ENCODE measurements at places on chromosomes 5 and 9. TPM values are rescaled to one million over a fixed set of nuclear protein-coding genes. Genes with fewer than 3 reads are reported as not detected.

Gene PCDHGA10
- 5.4 TPM for total RNA-seq

DNA sequence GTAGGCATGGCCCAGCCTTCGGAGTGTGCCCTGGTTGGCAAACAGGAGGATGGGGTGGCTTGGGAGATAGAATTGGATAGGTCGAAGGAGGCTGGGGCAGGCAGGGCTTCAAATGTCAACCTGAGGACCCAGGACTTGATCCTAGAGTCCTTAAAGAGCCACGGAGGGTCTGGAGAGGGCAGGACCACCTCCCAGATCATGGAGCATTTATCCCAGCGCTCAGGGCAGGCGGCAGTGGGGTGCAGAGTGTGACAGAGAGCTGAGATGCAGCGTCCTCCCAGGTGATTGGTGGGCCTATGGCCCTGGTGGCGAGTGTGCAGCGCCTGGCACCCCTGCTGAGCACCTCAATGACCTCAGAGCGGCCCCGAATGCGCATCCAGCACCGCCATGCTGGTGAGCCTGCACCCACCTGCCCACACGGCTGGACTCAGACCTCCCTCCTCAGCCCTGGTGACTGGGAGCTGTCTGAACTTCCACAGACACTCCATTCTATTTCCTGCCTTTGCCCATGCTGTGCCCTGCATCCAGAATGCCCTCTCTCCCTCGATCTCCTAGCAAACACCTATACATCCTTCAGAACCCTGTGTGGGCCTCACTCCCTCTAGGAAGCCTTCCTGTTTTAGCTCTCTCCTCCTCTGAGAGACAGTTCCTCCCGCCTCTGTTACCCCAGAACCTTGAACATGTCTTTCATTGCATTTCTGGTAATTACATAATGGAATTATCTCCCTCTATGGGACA is 6.3 kb downstream of the ADGRD2 start:
- no peak for DNase-seq

Gene PKD2L2
- not detected for total RNA-seq

- no peak for DNase-seq
Measured at GRCh38 chr9:92982130-92982529, 34.8 kb downstream of the FGD3 start.

DNA sequence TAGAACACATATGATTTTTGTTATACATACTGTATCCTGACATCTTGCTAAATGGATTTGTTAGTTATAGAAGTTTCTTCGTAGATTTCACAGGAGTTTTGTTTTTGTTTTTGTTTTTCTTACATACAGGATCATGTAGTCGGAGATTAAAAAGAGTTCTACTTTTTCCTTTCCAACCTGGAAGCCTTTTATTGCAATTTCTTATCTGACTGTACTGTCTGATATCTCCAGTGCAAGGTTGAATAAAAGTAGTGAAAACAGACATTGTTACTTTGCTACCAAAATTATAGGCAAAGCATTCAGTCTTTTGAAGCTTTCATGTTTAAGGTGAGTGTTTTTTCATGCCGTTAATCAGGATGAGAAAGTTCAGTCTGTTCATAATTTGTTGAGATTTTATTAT is 117.4 kb upstream of the PRSS3 start:
- no peak for DNase-seq

DNA sequence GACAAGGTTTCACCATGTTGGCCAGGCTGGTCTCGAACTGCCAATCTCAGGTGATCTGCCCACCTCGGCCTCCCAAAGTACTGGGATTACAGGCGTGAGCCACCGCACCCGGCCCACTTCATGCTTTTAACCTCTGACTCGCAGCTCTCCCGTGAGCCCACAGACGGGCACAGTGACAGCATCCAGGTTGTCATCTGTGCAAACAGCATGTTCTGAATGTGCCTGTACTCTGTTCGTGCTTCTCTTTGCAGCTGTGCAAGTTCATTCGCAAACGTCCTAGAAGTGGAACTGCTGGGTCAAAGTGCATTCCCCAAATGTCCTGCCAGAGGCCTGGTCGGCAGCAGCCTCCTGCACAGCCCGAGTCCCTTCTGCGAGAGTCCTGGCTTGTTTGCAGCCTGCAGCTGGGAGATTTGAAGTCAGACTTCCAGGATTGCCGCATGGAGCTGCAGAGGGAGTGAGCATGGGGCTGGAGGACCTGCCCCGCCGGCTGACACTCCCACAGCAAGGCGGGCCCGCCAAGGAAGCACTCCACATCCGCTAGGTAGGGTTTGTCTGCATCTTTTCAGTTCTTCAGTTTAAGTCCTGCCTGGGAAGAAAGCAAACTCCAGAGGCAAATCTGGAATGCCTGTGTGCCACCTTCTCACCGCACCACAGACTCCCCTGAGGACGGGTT is 3.4 kb downstream of the BRD3OS start:
- no peak for DNase-seq

GRCh38 chr5:149072791-149073190 is 9.9 kb upstream of the SH3TC2 start:
- no peak for DNase-seq

- DNase-seq, result no peak
Measured at GRCh38 chr9:26813247-26813646, 79.4 kb downstream of the CAAP1 start.

DNA sequence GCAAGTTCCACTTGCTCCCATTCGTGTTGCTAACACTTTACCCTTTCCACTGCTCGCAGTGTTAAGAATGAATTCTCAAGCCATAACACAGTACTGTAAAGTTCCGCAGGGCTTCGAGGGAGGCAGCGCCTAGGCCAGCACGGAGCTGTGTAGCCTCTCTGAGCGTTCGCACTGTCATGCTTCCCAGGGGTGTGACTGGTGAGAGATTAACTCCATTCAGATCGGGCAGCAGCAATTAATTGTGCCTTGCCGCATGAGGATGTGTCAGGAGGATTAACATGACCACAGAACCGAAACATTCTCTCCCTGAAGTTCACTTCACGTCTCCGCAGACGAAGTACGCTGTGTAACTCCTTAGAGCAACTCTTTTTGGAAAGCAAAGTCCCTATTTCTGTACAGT is 23.2 kb downstream of the ZBTB34 start:
- no peak for DNase-seq

DNA sequence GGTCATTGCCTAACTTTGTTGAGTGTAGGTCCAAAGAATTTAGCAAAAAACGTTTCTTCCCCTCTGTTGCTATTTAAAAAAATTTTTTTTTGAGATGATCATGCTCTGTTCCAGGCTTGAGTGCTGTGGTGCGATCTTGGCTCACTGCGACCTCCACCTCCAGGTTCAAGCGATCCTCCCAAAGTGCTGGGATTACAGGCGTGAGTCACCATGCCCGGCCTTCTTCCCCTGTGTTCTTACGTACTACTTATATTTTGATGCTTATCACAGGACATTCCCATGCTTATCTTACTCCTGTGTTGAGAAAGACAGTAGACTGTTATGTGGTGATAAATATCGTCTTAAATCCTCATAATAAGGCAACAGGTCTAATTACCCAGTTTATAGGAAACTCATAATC is 2.5 kb downstream of the ACER2 start:
- DNase-seq, result no peak

Gene CDC25C
- 0.47 TPM for total RNA-seq

DNA sequence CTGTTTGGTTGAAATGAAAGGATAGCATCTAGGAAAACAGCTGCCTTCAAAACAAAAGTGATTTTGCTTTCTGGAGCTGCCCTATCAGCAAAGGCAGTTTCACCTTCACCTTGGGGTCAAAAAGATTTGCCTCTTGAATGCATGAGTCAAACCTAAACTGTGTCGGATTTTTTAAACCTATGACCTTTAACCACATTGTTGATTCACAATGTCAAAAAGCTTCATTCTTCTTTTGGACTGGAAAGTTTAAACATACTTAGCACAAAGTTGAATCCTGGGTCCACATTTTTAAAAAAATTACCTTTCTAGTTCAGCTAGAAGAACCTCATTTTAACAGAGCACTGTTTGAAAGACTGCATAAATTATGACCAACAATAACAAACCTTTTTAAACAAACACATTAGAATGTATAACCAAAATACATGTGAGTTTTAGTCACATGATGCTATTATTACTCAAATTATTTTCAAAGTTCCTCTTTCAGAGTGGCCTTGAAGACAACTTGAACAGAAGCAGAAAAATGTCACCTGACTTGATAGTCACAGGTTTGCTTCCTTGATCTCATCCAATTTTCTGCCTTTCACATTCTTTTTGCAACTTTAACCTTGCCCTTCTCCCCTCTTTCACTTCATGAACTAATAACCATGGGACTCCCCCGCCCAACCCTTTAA is 109.7 kb upstream of the LHFPL2 start:
- DNase-seq, result no peak

DNA sequence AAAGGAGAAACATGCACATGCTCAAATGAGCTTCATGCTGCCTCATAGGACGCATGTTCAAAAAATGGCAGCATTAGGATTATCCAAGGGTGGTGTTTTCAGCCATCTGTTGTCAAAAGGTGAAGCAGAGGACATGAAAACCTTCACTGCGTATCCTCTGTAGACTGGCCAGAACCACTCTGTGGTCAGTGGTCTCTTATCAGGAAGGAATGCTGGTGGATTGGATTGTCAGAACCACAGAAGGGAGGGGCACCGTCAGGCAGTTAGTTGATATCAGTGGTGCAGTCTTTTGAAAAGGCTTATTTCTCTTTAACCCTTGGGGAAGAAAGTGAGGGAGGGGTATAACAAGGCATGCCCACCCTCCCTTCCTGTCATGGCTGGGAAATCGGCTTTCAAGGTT is 100.1 kb downstream of the FBXL7 start:
- no peak for DNase-seq

GRCh38 chr9:105286098-105286497 is 41.6 kb downstream of the SLC44A1 start:
- DNase-seq, result no peak

Gene BRINP1
- total RNA-seq, result 1.5 TPM

DNA sequence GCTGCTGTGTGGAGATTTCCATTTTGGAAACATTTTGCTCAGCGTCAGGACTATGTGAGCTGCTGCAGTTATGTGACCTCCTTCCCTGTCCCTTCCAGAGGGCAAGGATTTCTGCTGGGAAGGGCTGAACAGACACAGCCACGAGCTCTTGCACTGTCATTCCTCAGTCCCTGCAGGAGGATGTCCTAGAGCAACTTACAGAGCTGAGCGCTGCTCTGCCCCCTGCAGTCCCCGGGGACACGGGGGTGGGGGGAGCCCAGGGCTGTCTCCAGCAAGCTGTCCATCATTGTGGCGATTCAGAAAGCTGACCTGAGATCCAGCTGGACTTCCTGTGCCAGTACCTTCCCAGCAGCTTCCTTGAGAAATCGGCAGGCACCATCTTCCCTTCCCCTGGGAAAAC is 28.0 kb upstream of the MAP1B start:
- no peak for DNase-seq

- no peak for DNase-seq
Measured at GRCh38 chr9:129632460-129632859, 6.5 kb downstream of the NTMT1 start.

Gene BAAT
- total RNA-seq, result not detected

DNA sequence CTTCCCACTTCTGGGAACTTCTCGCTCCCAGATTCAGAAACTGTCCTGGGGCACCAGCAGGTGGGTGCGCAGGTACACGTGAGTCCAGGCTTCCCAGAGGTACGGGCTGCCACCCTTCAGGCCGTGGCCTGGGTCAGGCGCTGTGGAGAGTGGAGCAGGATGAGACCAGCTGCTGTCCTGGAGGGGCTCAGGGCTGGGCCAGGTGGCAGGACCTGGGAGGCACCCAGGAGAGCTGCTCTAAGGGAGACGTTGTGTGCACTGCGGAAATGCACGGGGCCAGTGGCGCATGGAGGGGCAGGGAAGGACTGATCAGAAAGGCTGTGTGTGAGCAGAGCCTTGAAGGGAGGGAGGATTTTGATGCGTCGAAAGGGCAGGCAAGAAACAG is 135.1 kb upstream of the PHYKPL start:
- DNase-seq, result no peak

- no peak for DNase-seq
Measured at GRCh38 chr9:109098171-109098959, 21.4 kb downstream of the TMEM245 start.

All from lower lobe of right lung (tissue), 2 donors.